AG09309 (cell line): ENCODE measurements at places on chromosomes 6 and 20.
A peak's percentile ranks its signal among the peaks of the same experiment; 100 is the strongest.

DNA sequence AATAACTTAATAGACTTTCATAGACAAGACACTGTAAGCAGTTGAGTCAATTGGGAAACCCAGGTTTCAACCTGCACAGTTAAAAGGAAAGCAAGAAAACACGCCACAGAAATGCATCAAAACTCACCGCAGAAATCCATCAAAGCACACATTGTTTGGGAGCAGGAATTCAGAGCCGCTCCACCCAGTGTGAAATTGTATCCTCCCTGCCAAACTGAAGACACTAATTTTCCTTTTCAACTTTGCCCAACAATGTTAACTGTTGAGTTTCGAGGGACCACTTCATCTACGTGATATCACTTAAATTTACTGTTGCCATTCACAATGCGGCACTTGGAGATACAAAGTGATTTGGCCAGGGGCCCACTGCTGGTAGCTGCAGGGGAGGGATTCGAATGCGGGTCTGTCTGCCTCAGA is 92.7 kb downstream of the DACT2 start:
- no peak for DNase-seq

DNA sequence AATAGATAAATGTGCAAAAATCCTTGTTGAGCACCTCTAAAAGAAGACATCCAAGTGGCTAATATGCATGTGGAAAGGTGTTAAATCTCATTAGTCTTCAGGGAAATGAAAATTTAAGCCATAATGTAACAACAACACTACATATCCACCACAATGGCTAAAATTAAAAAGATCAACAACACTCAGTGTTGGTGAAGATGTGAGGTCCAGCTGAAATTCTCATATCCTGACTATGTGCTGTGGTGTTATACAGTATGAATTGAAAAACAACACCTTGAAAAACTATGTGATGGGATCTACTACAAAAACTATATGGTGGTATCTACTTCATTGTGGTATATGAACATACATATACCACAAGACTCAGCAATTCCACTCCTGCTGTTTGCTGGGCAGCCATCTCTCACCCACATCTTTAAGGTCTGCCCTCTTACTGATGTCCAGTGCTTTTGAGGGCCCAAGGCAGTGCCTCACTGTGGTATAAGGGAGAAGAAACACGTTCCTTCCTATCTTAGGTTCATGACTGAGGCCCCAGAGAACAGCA is 146.4 kb downstream of the CD83 start:
- DNase-seq = no peak

GRCh38 chr6:135651964-135652755 is 154.6 kb upstream of the AHI1 start:
- DNase-seq = no peak

- peak; percentile 23 for DNase-seq
These were observed 87.9 kb upstream of the RBM24 start for GRCh38 chr6:17193106-17193775.

- no peak for DNase-seq
These were observed 363.4 kb downstream of the PHF3 start for GRCh38 chr6:63998991-63999390.

- no peak for DNase-seq
These were observed 2.9 kb downstream of the SLC35B2 start for GRCh38 chr6:44254191-44255104.
